ENCODE measurements at places on chromosomes 6 and 20.

- DNase-seq: no peak
Observed at GRCh38 chr6:105324386-105324950, 78.4 kb downstream of the PREP start.

- DNase-seq: no peak
Observed at GRCh38 chr20:62809530-62810428, 5.1 kb downstream of the OGFR start.

GRCh38 chr6:28996844-28997510 lies 8.1 kb downstream of the ZNF311 start:
- no peak for DNase-seq

- no peak for DNase-seq
Observed at GRCh38 chr20:63408684-63409046, 47.5 kb upstream of the CHRNA4 start.

- no peak for DNase-seq
Observed at GRCh38 chr6:156053626-156054025, 598.0 kb upstream of the NOX3 start.

DNA sequence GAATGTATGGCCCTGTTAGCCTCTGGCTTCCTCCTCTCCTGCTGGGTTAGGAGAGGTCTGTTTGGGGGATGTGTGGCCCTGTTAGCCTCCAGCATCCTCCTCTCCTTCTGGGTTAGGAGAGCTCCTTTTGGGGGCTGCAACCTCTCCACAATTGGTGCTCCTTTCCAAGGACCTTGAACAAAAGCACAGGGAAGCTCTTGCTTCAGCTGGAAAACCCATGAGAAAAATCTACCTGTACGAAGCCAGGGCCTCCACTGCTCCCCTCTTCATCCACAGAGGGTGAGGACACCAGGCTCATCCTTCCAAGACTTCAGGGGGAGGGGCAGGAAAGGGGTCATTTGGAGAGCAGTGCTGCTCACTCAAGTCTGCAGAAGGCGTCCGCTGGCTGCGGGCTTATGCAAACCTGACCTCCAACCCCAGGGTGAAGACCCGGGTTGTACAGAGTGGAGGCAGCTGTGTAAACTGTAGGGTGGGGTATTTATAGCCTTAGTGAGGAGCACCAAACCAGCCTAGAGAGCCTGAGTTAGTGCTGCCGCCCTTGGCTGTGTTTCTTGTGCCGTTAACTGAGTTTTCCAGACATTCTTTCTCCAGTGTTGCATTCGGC lies 62.1 kb downstream of the SLC24A3 start:
- no peak for DNase-seq

DNA sequence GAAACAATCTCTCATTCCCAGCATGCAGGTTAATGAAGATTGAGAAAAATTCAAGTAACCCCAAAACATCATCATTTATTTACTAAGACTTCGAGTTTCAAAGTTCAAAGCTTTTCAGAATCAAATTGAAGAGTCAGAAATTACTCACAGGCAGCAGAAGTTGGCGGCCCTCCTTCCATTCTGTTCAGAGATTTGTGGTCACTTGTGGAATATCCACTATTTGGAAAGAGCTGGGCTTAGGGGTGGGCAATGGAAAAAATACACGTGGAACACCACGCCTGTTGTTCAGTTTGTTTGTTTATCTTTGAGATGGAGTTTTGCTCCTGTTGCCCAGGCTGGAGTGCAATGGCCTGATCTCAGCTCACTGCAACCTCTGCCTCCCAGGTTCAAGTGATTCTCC lies 108.6 kb upstream of the NAA20 start:
- no peak for DNase-seq

DNA sequence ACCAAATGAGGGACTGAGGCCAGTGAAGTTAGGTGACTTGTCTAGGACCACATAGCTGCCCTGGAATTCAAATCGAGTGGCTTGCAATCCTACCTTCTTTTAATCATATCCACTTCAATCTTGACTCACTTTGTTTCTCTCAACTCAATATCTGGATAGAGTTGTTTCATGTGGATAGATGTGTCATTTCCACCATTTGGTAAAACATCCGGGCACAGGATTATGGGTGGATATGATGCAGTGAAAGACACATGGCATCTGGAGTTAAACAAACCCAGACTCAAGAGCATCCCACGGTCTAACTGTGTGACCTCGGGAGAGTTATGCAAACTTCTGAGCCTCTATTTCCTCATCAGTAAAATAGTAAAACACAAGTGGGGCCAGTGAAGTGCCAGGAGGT lies 103.6 kb upstream of the CNKSR3 start:
- no peak for DNase-seq

DNA sequence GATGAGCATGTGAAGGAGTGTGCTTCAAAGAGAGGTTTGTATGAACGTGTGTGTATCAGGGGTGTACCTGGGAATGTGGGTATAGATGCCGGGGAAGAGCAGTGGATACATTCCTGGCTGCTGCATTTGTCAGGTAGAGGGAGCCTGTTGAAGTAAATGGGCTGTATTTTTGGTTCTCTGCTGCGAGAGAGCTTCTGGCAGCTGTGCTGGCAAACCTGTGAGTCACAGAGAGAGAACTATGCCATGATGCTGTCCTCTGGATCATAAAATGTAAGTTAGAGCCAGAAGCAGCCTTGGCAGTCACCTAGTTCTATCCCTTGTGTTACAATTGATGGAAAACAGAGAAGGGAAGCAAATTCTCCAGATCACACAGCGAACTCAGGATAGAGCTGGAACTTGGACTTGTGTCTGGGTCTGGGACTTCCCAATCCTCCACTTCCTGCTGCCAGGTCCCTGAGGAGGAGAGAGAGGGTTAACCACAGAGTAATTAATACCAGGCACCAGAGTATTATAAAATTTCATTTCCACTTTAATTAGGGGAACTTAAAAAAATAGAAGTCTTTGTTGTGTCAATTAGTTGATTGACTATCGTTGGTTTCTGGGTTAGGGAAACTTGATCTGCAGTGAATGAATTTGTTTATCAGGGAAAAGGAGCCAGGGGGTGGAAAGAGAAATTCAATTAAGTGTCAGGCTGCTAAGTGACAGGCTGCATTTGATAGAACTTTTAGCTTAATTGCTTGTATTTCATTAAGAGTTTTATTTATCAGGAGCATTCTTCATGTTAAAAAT lies 41.1 kb upstream of the GTSF1L start:
- no peak for DNase-seq

DNA sequence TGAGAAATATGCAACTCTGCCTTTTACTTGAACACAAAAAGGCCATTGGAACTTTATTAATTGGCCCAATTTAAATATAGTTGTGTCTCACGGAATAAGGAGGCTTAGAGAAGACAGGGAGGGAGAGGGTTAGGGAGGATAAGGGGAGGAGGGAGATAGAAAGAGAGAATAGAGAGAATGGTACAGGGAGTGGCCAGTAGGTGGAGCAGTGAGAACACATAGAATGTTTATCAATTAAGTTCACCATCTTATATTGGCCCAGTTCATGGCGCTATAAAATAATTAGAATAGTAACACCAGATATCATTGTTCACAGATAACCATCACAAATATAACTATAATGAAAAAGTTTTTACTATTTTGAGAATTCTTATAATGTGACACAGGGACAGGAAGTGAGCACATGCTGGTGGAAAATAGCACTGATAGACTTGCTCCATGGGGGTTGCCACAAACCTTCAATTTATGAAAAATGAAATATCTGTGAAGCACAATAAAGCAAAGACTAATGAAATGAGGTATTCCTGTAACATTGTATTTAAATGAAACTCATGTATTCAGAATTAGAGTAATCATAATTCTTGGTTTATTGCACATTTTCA lies 374.1 kb upstream of the MANEA start:
- DNase-seq: peak; percentile 27

GRCh38 chr20:10209091-10209490 lies 9.5 kb upstream of the SNAP25 start:
- no peak for DNase-seq

DNA sequence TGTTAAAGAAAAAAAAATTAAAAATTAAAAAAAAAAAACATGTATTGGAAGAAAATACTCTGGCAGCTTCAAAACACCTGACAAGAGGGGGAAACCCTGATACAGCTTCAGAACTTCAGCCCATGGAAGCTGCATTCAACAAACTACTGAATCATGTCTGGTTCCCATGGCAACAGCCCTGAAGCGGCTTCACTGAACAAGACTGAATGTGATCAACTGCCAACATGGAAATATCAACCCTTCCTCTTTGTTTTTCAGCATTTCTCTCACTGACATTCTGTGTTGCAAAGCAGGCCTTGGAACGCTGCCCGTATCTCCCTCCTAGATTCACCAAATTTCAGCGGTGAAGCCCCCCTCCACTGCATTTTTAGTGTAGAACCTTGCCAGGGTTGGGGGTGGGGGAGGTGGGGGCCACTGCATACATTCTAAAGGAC lies 91.3 kb upstream of the SHLD1 start:
- DNase-seq: peak; percentile 45

- no peak for DNase-seq
Observed at GRCh38 chr6:159692303-159693127, 526 bp downstream of the SOD2 start.

DNA sequence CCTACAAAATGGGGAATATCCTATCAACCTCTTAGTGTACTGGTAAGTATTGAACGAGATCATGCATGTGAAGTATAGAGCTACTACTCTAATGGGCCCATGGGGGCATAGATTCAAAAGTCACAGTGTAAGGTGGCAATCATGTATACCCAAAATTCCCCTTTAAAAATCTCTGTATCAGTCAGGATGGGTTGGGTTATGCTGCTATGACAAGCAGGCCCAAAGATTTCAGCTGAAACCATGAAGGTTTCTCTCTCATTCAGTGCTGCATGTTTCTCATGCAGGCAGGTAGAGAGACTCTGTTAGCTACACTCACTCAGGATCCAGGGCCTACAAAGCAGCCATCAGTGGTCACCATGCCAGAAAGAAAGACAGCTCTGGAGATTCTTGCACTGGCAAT lies 166.6 kb downstream of the MAFB start:
- no peak for DNase-seq

DNA sequence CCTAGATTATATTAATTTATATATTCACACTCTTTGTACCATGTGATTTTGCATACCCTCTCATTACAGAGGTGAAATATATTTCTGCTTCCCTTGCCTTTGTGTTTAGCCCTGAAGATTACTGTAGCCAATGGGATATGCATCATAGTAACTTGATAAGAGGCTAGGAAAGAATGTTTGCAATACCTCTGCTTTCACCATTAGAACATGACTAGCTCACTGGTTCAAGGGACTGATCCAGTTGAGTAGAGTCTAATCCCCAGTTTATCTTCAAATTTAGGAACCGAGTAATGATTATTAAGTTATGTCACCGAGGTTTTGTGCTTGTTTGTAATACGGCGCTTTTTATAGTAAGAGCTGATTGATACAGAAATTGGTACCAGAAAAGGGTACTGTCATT lies 552.6 kb upstream of the GJE1 start:
- no peak for DNase-seq

- no peak for DNase-seq
Observed at GRCh38 chr6:163950159-163950558, 535.6 kb downstream of the QKI start.

- DNase-seq: no peak
Observed at GRCh38 chr20:35583636-35584560, 31.7 kb upstream of the SPAG4 start.

GRCh38 chr20:478949-479429 lies 16.7 kb upstream of the TBC1D20 start:
- DNase-seq: peak; percentile 73

DNA sequence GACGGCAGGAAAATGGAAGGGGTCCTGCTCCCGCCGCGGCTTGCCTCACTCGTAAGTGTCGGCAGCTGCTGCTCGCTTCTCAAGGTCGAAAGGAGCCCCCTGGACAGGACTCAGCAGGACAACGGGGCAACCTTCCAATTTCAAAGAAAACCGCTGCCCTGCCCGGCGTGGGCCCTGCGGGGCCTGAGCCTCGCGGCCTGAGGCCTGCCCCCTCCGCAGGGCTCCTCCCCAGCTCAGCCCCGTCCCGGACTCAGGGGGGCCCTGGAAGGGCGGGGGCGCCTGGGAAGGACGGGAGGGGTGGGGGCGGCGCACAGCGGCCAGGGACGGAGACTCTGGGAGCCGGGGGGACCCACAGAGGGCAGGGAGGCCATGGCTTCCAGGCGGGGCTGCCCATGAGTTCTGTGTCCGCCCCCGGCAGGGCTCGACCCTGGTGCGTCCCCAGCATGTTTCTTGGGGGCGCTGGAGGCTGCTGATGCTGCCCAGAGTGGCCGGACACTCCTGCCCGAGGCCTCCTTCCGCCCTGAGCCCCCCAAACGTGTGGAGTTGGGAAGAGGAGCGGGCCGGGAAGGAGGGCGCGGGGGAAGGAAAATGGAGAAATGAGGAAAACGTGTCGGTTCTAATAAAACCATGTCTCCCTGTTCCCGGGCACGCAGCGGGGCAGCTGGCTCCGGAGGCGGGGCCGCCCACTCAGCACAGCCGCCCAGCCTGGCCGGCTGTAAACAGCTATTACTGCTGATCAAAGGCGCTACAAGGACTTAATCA lies 114.6 kb downstream of the DLL1 start:
- DNase-seq: no peak

Data from Jurkat, Clone E6-1 (cell line).